ENCODE measurements at places on chromosomes 7 and 10. TPM values are rescaled to one million over a fixed set of nuclear protein-coding genes. Genes with fewer than 3 reads are reported as not detected.

C10orf67 gene
- 0.38 TPM for total RNA-seq

TDRD1 gene
- total RNA-seq: not detected

DNA sequence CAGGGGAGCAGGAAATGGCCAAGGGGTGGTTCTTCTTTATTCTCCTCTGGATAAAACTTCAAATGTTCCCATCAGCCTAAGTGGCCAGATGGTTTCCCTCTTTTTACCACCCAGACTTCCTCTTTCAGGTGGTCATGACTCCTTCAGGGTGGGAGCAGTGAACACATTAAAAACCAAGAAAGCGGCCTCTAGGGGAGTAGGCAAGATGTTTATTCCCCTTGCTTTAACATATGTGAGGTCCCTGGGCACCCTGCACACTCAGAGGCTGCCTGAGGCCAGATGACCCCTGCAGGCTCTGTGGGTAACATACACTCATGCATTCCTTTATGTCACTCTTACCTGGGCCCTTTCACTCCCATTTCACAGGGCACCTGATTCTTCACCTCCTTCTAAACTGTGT, 357.4 kb downstream of the ABCA13 start:
- DNase-seq: no peak

- DNase-seq: peak; percentile 87
These were observed at the start of gene FGFR2 for GRCh38 chr10:121598263-121599249. TSS of gene FGFR2 (minus strand) at chr10:121598444. CDS start at chr10:121593817, 4,627 bp downstream.

DNA sequence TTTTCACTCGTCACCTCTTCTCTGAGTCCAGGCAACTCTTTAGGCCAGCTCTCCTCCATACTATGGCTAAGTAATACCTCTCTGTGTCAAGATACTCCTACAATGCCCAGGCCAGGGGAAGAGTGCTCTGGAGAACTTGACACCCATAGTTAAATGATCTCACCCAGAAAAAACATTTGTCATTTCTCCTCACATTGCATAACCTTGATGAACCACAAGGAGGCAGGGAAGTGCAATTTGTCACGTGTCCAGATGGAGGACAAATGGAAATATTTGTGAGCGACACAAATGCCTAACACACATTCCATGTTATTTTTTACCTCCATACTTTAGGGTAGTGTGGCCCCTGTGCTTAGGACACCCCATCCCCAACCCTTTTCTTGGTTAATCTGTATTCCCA, 78.3 kb downstream of the HTR7 start:
- no peak for DNase-seq
